ENCODE measurements at places on chromosomes 4 and X.
A peak's percentile ranks its signal among the peaks of the same experiment; 100 is the strongest.

- no peak for DNase-seq
Observed at GRCh38 chr4:102474736-102475504, 26.2 kb upstream of the NFKB1 start.

DNA sequence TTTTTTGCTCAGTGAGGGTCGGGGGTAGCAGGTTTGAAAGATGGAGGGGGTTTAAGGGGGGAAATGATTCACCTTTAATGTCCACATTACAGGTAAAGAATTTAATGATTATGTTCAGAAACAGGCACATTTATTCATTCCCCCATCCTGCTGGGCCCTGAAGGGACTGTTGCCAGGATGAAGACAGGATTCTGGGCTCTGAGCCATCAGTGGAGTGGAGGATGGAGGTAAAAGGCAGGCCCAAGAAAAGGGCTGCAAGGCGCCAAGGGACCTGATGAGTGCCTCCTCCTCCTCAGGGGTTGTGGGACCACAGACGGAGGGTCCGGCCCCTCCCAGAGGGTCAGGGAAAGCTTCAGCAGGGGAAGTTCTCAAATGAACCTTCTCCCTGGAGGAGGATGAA, 40.4 kb upstream of the PROM1 start:
- no peak for DNase-seq

GRCh38 chrX:42128587-42128986, 205.2 kb upstream of the CASK start:
- DNase-seq, result no peak

GRCh38 chr4:75542824-75543223, 13.0 kb upstream of the ODAPH start:
- DNase-seq, result no peak

- DNase-seq, result peak; percentile 0
Observed at GRCh38 chr4:122921971-122922876, at the start of gene NUDT6. Gene NUDT6 (minus strand): TSS chr4:122922597. CDS start chr4:122922572, 25 bp downstream.

- no peak for DNase-seq
Observed at GRCh38 chr4:8838961-8839431, 32.6 kb downstream of the HMX1 start.

DNA sequence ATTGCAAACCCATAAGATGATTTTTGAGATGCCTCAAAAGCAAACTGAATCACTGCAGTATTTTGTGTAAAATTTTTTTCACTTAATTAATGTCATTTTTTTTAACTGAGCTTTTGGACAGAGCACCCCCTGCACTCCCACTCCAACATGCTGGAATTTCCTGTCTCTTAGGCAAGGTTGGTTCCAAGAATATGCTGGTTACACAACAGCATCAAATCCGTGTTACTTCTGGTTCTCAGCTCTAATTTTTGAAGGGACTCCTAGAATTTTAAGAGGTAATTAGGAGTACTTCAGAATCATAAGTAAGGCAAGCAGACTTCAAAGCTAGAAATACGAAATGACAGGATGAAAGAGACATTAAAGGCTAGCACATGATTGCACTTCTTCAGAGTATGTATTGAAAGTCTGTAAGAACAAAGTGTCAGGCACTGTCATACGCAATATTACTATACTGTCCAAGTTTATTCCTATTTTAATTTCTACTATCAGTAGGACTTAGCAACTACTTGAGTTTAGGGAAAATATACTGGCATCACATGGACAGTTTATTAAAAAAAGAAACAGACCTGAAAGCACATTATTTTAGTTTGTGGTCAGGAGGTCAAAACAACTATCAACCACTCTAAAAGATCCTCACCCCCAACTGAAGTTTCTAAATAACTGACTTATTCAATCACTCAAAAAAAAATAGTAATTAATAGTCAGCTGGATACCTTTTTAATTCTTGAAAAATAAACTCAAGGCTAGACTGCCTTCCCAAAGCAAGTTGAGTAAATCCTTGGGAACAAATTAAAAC, 1.6 kb upstream of the JCHAIN start:
- no peak for DNase-seq

GRCh38 chrX:10237241-10237640, 80.5 kb downstream of the CLCN4 start:
- no peak for DNase-seq

DNA sequence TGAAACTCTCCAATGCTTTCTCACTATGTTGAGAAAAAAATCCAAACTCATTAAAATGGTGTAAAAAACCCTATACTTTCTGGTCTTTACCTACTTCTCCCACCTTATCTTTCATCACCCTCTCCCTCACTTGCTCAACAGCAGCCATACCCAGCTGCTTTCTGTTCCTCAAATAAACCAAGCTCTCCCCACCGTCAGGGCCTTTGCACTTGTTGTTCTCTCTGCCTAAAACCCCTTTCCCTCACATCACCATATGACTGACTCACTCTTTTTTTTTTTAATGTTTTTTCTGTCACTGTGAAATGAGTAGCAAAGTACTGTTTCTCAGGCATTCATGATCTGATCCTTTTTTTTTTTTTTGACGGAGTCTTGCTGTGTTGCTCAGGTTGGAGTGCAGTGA, 122.3 kb upstream of the TMEM164 start:
- DNase-seq, result no peak

DNA sequence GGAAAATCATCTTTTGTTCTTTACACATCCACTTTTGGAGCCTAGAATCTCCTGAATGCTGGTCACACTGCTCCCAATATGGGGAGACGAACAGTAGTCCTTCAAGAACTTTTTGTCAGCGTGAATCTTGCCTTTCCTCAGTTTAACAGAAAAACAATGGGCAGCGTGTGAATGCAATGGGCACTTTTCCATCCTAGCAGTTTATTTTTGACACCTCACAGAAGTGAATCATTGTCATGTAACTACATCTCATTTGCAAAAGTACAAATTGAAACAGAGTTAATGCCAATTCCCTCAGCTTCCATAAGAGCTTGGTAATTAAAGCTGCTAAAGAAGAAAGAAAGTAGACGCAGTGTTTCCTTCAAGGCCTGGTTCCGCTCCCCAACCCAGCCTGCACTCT, 85.5 kb downstream of the DRD5 start:
- no peak for DNase-seq

All from activated T-cell treated with anti-CD3 and anti-CD28 coated beads for 4 hours (primary cell).